ENCODE measurements at places on chromosomes 3 and 15.

GRCh38 chr15:25909325-25909724 lies 46.2 kb upstream of the ATP10A start:
- DNase-seq: no peak

GRCh38 chr3:65992106-65992505 lies 46.6 kb downstream of the MAGI1 start:
- DNase-seq: no peak

DNA sequence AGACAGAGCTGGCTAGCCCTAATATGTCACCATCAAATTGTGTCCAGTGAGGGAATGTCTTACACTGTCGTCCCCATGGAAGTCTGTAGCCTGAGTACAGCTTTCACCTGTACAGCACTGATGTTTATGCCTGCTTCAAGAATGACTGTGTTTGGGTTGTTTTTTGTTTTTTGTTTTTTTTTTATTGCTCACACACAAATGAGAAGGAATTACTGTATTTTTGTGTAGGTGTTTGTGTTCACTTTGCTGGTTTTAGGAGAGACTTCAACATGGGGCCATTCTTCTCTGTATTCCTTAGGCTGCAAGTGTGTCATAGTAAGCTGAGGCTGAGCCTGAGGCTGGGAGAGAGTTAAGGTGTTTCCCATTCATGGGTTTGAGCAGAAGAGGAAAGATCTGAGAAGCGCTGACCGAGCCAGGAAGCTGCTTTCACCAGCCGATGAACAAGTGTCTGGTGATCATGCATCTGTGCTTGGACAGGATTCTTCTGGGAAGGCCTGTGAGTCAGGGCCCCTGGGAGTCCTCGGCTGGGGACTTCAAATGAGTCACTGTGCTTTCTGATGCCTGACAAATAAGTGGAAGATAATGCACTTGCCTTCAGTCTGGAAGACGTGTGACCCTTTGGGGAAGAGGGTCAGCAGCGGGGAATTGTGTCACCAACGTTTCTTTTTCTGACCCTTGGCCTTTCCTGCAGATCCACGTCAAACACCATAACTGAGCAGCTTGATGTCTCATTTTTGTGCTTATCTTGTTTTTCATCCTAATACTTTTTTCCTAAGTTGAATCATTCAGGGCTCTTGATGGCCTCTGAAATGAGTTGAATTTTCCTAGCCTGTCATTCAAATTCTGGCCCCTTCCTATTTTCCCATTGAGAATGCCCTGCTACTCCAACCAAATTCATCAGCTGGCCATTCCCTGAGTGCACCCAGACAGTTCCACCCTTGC lies 36.7 kb upstream of the ZBTB38 start:
- DNase-seq: no peak

- peak; percentile 45 for DNase-seq
These were observed 171.3 kb downstream of the ATP10A start for GRCh38 chr15:25691544-25692430.

DNA sequence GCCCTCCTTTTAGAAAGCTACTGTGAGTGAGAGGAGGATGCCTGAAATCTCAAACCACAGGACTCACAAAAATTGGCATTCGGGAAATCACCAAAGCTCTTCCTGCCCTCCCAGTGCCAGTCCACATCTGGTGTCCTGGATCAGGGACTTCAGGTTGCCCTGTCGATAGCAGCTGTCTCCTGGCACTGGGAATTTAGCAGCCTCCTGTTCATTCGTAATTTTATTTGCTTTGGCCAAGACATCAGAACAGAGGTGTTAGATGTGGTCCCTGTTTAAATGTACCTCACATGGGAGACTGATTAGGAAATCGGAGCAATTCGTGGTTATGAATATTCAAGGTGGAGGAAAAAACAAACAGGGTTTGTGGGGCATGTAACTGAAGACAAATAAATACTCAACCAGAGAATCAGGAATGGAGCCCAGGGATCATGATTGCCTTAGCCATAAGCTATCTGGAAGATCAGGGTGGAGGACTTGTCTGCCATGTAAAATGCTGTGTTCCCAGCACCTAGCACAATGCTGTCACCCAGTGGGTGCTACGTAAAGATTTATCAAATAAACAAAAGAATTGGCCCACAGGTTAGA lies 265.2 kb upstream of the PROK2 start:
- no peak for DNase-seq

DNA sequence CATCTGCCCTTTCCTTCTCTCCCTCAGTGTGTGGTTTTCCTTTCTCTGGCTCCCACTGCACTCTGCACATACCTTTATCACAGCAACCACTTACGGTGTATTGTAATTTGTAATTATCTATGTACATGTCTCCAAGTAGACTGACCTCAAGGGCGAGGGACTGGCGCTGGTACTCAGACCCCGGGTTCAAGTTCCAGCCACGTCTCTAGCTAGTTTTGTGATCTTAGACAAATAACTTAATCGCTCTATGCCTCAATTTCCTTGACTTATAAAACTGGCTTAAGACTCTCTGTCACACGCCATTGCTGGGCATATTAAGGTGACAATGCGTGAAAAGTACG lies 607 bp upstream of the SENP2 start:
- DNase-seq: peak; percentile 59

DNA sequence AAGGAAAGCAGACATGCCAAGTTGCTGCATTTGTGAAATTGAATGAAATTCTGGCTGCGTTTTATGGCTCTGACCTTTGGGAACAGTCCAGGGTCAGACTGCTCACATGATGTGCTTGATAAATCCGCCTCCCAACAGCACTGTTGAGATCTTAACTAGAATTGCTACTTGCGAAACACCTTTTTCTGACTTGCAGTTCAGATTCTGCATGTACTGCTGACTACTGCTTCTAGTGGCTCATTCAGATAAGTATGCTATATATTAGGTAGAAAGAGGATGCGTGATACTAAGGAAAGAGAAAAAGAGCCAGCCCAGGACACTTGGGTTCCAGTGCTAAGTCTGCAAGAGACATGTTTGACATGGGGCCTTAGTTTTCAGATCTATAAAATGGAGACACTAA lies 129.4 kb downstream of the LPP start:
- DNase-seq: no peak

DNA sequence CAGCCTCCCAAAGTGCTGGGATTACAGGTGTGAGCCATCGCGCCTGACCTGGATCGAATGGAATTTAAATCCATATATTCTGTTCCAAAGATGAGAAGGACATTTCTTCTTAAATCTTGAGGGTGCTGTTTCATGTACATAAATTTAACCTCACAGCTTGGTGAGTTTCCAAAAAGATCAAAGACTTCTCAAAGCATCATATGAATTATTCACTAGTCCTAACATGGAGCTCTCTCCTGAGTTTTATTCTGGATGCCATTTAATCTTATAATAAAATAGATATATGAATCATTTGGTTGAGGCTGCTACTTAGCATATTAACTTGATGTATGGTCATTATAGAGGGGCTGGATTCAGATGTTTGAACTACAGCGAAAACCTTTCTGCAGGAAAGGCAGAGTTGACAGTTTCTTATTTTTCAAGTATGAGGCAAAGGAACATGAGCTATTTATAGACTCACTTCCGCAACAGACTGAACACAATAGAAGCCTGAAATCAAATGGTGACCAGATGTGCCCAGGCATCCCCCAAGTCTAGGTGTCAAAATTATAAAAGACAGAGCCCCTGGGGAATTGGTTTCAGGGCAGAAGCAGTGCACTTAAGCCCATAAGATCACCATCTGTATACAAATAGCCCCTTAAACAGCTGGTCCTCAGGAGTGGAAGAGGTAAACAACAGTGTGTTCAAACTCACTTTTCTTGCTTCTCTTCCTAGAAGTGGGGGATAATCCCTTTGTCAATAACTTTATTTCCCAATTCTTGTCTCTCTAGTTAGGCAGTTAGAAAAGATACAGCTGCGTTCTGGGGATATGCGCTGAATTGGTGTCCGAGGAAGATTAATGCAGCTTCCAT lies 29.7 kb downstream of the STARD9 start:
- no peak for DNase-seq

Data from hippocampal formation (tissue), 2 donors.